ENCODE measurements at places on chromosomes 5 and 9.

DNA sequence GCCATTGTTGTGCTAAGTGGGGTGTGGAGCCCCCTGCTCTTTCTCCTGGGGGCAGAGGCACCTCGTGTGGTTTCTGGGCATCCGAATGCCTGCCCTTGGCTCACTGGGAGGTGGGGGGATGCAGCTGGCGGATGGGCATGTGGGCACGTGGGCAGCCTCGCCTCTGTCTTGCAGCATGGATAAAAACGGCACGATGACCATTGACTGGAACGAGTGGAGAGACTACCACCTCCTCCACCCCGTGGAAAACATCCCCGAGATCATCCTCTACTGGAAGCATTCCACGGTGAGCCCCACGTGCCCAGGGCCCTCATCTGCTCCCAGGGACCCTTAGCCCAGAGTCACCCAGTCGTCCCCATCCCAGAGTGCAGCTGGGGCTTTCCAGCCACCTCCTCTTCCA, 25.3 kb downstream of the PTGES2 start:
- DNase-seq = no peak

DNA sequence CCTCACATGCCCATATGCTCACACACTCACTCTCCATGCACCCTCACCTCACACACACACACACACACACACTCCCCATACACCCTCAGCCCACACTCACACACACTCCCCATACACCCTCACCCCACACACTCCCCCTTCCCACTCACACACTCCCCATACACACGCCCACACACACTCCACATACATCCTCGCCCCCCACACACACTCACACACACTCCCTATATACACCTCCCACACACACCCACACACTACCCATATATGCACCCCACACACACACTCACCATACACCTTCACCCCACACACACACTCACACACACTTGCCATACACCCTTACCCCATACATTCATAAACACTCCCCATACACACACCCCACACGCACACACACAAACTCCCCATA, 550.7 kb upstream of the DAP start:
- no peak for DNase-seq

- DNase-seq = no peak
These were observed 225.1 kb downstream of the DCP2 start for GRCh38 chr5:113201715-113202114.

DNA sequence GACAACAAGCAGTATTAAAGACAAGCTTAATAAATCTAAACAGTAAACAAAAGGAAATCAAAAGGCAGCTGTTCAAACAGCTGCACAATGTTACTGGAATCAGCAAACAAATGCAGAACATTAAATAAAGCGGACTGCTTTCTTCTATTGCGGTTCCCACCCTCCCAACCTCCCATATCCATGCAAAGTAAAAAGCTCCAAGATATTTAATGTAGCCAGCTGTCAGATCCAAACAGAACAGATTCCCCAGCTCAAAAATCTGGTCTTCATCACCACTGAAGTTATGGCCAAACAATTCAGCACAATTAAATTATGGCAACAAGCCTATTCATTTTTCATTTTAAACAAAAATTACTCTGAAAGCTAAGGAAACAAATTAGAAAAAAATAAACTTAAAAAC, 75.9 kb downstream of the SLC38A9 start:
- no peak for DNase-seq

DNA sequence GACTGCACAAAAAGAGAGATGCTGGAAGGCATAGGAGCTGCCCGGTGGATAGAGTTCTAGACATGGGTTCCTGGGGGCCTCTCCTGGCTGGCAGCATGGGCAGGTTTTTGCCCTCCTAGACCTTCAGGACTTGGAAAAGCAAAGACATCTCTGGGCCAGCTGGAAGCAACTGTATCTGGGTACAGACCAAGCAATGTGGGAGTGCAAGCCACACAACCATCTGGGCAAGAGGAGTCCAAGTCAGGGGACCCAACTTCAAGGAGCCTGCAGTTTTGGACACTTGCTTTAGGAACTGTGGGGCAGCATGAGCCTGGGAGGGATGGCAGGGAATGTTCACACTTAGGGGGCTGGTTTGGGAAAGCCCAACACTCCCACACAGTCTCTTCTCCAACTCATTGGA, 323.3 kb downstream of the GADD45G start:
- no peak for DNase-seq

GRCh38 chr5:147904110-147904509, 2.2 kb downstream of the C5orf46 start:
- no peak for DNase-seq

DNA sequence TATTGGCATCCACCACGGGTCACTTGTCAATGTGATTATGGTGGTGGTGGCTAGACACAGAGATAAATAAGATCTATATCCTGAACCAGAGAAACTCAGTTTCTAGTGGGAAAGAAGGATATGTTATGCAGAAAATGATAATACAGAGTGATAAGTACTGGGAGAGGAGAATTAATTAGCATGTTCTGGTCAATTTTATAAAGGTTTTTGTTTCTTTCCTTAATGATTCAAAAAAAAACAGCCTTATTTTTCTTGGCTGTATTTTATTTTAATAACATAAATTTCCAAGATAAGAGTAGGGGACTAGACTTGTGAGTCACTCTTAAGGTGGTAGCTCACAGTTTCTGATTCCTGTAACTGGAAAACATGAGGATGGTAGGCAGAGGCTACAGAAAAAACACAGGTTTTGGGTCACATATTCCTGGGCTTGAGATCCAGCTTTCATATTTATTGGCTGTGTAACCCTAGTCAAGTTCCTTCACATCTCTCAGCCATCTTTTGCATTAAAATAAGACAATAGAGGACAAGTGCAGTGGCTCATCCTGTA, 350.3 kb upstream of the RPS23 start:
- DNase-seq = no peak

DNA sequence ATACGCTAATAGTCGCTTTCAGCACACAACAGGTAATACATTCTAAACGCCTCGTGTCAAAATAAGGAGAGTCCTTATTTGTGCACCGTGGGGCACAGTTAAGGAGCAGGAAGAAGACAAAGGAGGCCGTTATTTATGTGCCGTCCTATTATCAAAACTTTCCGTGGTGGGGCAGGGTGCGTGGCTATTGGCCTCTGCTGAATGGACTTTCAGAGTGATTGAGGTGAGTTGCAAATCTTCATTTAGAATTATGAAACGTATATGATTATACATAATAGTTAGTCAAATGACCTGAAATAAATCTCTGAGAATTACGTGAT, 833 bp downstream of the C5orf24 start:
- no peak for DNase-seq

GRCh38 chr9:89400403-89401116, 82.3 kb downstream of the SECISBP2 start:
- DNase-seq = no peak

DNA sequence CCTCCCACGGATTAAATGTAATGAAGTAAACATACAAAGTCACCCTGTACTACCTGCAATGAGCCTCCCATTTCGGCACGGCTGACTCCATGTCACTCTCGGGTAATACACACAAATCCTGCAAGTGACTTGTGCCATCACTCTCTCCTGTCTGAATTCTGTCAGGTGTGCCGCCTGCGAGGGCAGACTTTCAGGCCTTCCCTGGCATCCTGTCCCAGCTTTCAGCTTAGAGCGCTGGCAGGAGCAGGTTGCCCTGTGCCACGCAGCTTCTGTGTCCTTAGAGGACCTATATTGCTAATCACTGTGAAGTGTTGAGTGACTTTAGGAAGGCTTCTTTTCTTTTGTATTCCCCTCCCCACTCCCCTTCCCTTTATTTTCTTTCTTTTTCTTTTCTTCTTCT, 25.8 kb upstream of the S1PR3 start:
- DNase-seq = no peak

DNA sequence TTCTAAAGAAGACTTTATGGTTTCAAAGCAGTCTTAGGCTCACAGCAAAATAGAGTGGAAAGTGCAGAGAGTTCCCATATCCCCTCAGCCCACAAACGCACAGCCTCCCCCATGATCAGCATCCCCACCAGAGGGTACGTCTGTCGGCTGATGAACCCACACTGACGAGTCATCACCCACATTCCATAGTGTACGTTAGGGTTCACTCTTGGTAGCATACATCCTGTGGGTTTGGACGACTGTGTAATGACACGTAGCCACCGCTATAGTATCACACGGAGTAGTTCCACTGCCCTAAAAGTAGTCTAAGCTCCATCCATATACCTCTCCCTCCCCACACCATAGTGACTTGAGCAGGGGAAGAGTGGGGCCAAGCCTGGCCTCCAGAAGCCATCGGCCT, 135.7 kb upstream of the PHYKPL start:
- DNase-seq = no peak

- peak; percentile 85 for DNase-seq
These were observed at the start of gene PALM2AKAP2 for GRCh38 chr9:109779711-109780452. Gene PALM2AKAP2 (plus strand): TSS chr9:109780198. CDS start chr9:109780489, 291 bp downstream.

GRCh38 chr5:127810707-127811490, 107.7 kb downstream of the CCDC192 start:
- DNase-seq = no peak
